ENCODE measurements at places on chromosomes 7 and 10. TPM values are rescaled to one million over a fixed set of nuclear protein-coding genes. Genes with fewer than 3 reads are reported as not detected.

CHRM2 gene
- total RNA-seq: not detected

FKBP14 gene
- total RNA-seq: 7.4 TPM

HOXA7 gene
- total RNA-seq: not detected

MSRB2 gene
- 1.1 TPM for total RNA-seq

GRCh38 chr7:54485044-54485443 lies 57.1 kb upstream of the VSTM2A start:
- no peaks in the 10 kb centered on the region for H3K36me3 ChIP-seq
- H3K4me3 ChIP-seq: no peak overlapping the region
- no peak for DNase-seq
- H3K4me1 ChIP-seq: no peaks in the 10 kb centered on the region
- H3K27ac ChIP-seq: no peak overlapping the region

DNA sequence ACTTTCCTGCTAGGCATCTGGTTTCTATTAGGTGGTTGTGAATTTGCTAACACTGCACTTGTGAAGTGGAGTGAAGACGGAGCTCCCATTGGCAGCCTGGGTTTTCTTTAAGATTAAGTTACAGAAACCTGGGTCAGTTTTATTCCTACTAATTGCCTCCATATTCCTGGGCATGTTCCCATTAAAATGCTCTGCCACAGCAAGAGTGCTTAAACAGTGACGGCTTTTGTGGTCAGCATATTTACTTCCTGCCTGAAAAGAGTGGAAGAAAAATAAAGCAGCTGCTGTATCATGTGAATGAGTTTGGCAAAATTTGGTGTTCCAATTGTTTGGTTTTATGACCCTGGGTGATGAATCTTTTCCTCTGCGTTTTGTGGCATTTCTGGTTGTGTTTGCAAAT lies 96.9 kb upstream of the PLXDC2 start:
- no peaks in the 10 kb centered on the region for H3K4me1 ChIP-seq
- H3K36me3 ChIP-seq: no peaks in the 10 kb centered on the region
- H3K27me3 ChIP-seq: no peaks in the 10 kb centered on the region
- DNase-seq: no peak

- H3K36me3 ChIP-seq: peaks cover 3% of the 10 kb centered on the region
- no peaks in the 10 kb centered on the region for H3K4me1 ChIP-seq
- no peak overlapping the region for H3K27ac ChIP-seq
- H3K27me3 ChIP-seq: peaks cover 17% of the 10 kb centered on the region
These were observed 14.0 kb downstream of the SLC13A4 start for GRCh38 chr7:135713836-135714470.

- peaks cover 32% of the 10 kb centered on the region for H3K27me3 ChIP-seq
- H3K4me1 ChIP-seq: no peaks in the 10 kb centered on the region
- no peak overlapping the region for H3K4me3 ChIP-seq
- no peak overlapping the region for H3K27ac ChIP-seq
- DNase-seq: no peak
These were observed 76.3 kb upstream of the PRKAR2B start for GRCh38 chr7:106968160-106968559.

DNA sequence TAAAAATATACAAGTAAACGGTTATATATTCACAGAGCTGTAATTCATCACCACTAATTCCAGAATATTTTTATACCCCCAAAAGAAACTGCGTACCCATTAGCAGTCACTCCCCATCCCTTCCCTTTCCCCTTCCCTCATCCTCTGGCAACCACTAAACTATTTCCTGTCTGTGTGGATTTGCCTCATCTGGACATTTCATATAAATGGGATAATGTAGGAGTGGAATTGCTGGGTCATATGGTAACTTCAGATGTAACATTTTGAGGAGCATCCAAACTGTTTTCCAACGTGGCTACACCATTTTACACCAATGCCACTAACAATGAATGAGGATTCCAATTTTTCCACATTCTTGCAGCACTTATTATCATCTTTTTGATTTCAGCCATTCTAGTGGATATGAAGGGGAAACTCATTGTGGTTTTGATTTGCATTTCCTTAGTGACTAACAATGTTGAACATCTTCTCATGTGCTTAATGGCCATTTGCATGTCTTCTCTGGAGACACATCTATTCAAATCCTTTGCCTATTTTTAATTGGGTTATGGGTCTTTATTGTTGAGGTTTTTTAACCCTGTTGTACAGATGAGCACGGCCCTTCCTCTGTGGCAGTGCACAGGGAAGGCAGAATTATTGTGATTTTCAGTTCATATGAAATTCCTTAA lies 79.2 kb downstream of the RBM20 start:
- no peak for DNase-seq

DNA sequence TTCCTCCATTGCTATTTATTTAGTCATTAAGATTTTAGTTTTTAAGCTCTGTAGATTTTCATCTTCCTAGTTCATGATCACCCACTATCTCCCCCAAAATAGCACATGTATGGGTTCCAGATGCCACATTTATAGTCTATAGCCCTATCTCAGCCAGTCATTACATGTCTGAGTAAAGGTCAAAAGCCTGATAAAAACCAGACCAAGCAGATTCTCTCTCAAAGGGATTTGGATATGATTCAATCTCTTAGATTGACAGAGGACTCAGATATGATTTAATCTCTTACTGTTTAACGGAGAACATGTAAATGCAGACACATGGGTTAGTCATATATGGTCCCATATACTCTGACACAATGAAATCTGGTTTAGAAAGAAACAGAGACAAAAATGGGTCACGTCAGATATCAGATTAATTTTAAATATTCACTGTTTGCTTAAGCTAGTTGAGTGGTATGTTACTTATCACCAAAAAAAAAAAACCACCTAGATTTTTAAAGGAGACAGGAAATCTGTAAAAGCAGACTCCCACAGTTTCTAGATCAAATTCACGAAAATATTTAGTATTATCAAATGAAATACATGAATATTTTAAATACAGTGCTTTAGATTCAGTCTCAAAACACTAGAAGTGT lies 107.0 kb upstream of the LRRN3 start:
- no peak for DNase-seq
- H3K4me1 ChIP-seq: peaks cover 2% of the 10 kb centered on the region
- H3K4me3 ChIP-seq: no peak overlapping the region
- no peak overlapping the region for H3K27ac ChIP-seq
- H3K36me3 ChIP-seq: no peaks in the 10 kb centered on the region
- no peaks in the 10 kb centered on the region for H3K27me3 ChIP-seq

GRCh38 chr10:122455376-122456079 lies 1.1 kb downstream of the ARMS2 start:
- no peak overlapping the region for H3K27ac ChIP-seq
- H3K27me3 ChIP-seq: peaks cover 46% of the 10 kb centered on the region
- H3K36me3 ChIP-seq: no peaks in the 10 kb centered on the region
- H3K4me1 ChIP-seq: peaks cover 5% of the 10 kb centered on the region

GRCh38 chr10:7533657-7534479 lies 123.0 kb upstream of the SFMBT2 start:
- no peak overlapping the region for H3K27ac ChIP-seq
- no peak overlapping the region for H3K4me3 ChIP-seq
- no peak for DNase-seq
- peaks cover 2% of the 10 kb centered on the region for H3K4me1 ChIP-seq

Measured in T-helper 17 cell (primary cell).